ENCODE measurements at places on chromosomes 2 and 18.
A peak's percentile ranks its signal among the peaks of the same experiment; 100 is the strongest.

DNA sequence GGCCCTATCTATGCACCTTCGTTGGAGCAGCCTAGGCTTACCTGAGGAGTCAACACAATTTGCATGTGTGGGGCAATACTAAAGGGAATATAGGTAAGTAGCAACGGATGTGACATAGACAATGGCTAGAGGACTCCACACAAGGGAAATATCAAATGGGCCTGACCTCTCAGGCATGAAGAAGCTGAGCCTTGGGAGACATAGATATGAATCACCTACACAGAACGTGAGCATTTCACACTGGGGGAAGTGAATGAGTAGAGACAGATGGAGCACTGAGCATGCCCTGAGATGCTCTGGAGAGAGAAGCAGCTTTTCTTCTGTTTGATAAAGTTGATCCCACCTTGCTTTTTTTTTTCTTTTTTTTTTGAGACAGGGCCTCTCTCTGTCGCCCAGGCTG is 97.9 kb downstream of the ATL2 start:
- no peak for DNase-seq

GRCh38 chr18:10977042-10977441 is 172.3 kb downstream of the PIEZO2 start:
- no peak for DNase-seq

DNA sequence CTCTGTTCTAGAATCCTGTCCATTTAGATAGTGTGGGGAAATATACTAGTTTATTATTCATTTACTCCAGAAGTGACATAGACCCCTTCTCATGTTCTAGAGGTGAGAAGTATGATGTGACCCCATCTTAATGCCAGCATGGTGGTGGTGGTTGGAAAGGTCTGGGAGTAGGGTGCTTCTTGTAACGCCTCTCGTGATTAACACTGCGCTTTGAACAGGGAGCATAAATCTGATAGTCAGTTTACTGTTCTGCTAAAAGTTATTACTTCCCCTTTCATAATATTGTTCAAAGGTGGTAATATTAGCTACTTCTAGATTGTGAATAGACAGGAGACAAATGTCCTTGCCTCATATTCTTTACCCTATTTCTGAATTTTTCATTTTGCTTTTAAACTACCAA is 35.6 kb downstream of the EHBP1 start:
- DNase-seq: no peak

DNA sequence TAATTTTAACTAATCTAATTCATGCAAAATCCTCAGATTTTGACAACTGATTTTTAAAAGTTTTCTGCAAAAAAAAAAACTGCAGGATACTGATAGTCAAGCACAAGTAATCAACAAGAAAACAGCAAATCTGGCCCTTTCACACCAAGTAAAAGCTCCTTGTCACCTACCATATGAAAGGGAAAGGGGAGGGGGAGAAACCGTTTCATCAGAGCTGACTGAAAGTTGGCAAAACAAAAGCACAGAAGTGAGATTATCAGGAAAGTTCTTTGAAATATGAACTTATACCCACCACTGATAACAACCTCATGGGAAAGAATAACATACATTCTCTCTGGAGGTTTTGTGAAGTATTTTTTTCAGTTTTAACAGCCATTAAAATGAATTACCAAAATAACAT is 38.7 kb downstream of the ZNF521 start:
- DNase-seq: no peak

DNA sequence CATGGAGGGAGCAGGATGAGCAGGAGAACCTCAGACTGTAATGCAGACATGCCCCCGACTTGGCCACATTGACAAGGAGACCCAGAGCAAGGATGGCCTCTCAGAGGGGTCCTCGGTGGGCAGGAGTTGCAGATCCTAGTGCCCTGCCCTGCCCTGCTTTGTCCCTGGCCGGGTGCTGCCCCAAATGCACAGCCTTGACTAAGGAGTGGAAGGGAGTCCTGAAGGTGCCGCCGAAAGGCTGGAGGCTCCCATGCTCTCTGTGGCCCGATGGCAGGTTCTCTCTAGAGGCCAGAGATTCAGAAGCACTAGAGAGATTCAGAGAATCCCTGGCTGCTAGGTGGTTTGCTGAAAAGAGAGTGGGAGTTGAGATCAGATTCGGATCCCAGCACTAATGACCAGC is 64.4 kb downstream of the MARCO start:
- no peak for DNase-seq

- DNase-seq: no peak
These were observed 187.0 kb upstream of the COL3A1 start for GRCh38 chr2:188787021-188787657.

DNA sequence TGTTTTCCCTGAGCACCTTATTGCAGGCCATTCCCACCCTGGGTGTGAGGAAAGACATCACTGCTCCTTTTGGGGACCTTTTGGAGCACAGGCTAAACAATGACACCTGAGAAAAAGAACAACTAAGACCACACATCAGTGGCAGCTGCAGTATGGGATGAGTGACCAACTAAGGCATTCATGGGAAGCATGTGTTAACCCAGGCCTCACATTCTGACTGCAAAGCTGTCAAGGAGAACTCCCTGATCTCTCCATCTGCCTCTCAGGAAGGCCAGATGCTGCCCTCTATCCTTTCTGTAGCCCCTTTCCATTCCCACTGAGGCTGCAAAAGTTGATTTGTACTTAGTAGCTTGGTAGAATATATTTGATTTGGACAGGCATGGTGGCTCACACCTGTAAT is 277.7 kb upstream of the FBXO11 start:
- no peak for DNase-seq

DNA sequence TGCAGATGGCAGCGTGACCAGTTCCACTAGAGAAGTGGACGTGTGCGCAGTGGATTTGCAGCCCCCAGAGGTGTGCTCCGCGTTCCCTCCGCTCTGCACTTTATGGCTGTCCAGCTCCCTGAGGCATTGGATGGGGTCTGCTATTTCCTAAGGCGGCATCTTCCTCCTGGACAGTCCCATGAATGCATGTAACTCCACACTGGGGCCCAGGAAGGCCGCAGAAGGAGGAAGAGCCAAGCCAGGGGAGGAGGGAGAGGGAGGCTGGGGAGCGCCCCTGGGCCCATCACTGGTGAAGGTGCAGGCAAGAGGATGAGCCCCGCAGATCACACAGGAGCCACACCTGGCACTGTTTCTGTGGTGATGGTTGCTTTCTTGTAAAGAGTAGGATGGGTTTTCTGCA is 99.1 kb downstream of the PTGR3 start:
- DNase-seq: no peak

DNA sequence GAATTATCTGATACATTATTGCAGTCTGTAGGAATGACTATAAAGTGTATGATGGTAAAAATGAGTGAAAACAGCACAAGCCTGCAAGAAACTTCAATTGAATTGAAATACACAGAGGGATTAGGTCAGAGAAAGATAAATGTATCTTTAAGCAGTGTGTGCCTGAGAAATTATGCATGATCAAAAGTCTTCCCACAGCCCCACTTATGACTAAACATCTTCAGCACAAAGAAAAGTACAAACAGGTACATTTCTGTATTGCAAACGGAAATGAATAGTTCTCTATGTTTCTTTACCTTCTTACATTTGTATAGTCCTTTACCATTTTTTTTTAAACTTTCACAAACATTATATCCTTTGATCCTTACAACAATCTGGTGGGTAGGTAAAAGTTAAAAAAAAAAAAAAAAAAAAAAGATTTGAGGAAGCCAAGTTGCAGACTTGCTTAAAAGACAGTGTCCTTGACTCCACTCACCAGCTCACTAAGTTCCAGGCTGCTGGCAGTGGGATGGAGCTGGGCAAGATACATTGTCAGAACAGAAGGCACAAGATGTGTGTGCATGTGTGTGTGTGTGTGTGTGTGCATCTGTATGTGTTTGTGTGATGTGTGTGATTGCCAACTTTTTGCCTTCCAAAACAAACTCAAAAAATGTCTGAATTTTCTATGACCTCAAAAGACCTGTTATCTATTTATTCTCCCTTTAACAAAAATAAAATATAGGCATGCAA is 423.7 kb upstream of the ACVR2A start:
- DNase-seq: no peak

DNA sequence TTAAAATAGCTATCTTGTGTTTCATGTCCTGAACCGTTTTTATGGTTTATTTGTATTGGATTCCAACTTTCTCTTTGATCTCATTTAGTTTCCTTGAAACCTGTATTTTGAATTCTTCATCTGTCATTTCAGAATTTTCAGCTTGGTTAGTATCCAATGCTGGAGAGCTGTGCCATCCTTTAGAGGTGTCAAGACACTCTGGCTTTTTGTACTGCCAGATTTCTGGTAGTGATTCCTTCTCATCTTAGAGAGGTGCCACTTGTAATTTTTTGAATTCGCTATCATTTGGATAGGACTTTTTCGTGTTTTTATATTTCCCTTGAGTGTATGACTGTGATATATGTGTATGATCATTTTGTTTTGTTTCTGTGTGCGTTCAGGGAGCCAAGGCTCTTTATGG is 591.4 kb downstream of the ADCYAP1 start:
- no peak for DNase-seq

DNA sequence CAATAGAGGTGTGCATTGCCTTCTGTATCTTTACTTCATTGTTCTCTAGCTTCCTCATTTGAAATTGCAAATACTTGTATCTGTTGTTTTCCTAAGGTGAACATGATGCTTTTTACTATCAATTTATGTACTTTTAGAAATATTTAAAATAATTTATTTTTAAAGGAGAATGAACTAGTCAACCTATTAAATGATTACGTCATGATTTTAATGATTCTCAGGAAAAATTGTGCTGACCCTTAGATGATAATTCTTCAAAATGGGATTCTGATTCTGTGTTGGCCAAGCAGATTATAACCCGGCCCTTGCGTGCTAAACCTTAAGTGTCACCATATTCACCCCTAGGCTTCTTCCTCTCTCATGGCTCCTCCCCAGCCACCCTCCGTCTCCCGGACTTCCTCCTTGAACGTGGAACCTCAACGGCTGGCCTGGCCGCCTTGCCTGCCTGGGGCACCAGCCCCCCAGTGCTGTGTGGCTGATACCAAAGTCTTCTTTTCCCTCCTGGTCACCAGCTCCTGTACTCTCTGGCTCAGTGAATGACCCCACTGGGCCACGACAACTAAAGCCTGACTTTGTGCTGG is 292.0 kb downstream of the GBX2 start:
- no peak for DNase-seq

GRCh38 chr2:145230546-145230945 is 710.6 kb upstream of the ZEB2 start:
- DNase-seq: no peak

- DNase-seq: no peak
These were observed 17.8 kb downstream of the EML6 start for GRCh38 chr2:54741250-54741649.

GRCh38 chr18:48051945-48052840 is 121.7 kb upstream of the SMAD2 start:
- DNase-seq: no peak

DNA sequence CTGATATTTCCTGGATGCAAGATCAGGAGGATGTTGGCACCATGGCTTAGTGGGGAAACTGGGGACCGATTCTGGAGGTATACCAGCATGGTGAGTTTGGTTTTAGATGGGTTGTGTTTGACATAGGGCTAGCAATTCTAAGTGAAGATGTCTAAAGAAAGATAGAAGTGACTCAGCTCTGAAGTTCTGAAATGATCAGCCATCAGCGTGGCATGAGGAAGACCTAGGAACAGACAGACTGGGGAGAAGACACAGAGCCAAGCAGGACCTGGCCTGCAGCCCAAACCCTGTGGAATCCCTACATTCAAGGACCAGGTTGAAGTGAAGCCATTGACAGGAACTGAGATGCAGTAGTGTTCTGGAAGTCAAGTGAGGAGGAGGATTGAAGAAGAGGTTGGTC is 39.8 kb downstream of the HRH4 start:
- DNase-seq: no peak

GRCh38 chr2:233349005-233349998 is 5.0 kb upstream of the DGKD start:
- DNase-seq: no peak

DNA sequence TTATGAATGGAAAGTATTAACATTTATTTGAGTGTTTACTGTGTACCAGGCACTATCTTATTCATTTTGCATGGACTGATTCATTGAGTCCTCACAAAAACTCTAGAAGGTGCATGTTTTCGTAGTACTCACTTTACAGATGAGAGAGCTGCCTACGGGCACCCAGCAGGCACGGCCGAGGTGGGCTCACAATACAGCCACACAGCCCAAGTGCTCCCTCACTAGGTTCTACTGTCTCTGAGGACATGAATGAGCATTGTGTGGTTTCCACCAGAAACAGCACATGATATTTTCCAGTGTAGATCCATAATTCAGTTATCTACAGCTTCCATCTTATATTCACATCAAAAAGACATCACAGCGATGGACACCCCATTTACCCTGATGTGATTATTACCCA is 101.4 kb downstream of the FTCDNL1 start:
- no peak for DNase-seq

DNA sequence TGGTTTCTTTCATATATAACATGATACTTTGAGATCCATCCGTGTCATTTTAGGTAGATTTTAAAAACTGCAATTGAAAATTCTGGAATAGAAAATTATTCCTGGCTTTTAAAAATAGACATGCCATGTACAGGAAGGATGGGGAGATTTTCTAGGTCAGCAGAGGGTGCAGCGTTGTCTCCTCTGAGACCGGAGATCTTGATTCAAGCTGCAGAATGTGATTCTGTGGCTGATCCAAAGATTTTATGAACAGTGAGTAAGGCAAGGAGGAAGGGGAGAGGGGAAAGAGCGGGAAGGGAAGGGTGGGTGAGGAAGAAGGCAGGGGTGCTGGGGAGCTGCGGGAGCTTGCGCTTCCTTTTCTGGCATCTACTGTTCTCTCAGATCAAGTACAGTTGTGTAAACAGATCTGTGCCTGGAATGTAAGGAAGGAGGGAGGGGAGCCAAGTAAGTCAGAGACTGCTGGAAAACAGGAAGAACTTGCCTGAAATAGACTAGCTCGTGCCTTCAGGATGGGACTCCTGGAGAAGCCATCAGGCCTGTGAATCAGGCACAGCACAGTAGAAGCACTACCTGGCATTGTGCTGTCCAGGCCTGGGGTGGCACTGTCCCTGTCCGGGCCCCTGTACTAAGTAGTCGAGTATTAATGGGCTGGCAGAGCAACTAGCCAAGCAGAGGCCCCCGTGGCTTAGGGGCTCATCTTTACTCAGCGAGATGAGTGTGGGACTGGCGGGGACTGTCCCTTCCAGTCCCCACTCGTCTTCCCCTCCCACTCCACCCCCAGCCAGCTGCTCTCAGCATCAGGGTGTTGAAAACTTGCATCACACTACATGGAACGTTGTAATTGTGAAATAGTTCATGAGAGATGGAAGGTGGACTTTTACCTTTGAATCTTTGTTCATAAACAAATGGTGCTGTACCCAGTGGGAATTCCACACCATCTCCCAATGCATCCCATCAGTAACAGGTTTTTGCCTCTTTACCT is 163.5 kb downstream of the UXS1 start:
- peak; percentile 14 for DNase-seq

DNA sequence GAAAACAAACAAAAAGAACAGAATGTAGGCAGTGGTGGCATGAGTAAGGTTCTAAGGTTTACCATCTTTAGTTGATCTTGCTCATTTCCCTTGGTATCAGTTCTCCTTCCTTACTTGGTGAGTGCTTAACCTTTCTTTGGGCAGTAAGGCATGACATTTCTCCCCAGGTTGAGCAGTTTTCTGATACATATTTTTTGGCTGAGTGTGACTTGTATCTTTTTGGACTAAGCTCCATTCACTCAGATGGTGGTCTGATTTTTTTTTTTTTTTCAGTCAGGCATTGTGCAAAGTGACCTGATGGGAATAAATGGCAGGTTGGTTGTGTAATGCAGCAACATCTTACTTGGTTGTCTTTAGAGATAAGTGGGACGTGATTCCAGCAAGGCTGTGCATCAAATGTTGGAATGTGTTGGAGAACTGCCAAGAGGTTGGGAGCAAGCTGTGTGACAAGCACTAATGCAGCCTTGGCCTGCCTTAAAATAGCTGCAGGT is 15.1 kb downstream of the SPTBN1 start:
- no peak for DNase-seq
